Retinal pigment epithelial cell (primary cell): ENCODE measurements at places on chromosomes 12 and 14.
A peak's percentile ranks its signal among the peaks of the same experiment; 100 is the strongest.

DNA sequence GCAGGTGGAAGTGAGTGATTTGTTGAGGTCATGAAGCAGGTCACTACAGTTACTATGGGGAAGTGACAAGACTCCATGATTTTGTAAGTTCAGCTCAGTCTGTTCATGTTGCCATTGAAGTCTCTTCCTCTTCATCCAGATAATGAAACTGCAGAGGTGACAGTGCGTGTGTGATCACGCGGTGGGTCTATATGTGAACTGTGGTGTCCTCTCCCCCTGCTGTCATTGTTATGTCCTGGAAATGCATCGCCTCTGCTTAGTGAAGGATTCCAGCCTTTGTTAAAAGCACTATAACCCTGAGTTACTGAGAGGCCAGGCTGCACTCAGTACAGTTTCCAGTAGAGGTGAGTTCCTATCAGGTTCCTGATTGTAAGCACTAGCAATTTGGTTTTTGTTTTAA lies 216.2 kb upstream of the RMST start:
- no peak for DNase-seq

GRCh38 chr12:57611108-57611826 lies at the start of gene ARHGEF25:
ARHGEF25 (plus strand) TSS chr12:57611435; CDS start chr12:57611895, 460 bp downstream.
- no peak for DNase-seq

- DNase-seq, result no peak
Observed at GRCh38 chr12:12008232-12008850, 62.4 kb upstream of the BCL2L14 start.

GRCh38 chr12:94536040-94536965 lies 76.6 kb upstream of the CEP83 start:
- no peak for DNase-seq

GRCh38 chr14:23787436-23787835 lies 151.3 kb downstream of the DHRS2 start:
- no peak for DNase-seq

DNA sequence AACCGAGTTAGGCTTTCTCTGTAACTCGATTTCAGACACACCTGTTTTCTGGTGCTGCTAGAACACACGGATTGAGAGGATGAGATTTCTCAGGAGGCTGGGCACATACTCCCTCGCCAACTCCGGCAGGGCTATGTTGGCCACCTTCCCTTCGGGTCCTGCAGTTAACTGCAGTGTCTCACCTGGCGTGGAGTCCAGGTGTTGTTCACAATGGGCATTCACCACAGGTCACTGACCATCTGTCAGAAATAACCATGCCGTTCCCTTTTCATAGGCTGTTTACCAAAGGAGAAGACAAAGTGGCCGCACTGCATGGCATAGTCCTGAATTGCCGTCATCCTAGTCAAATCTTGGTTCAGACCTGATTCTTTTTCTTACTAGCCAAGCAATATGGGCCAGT lies 5.5 kb upstream of the KCNH3 start:
- DNase-seq, result no peak

GRCh38 chr12:65656891-65657351 lies 167.4 kb upstream of the HMGA2 start:
- peak; percentile 58 for DNase-seq

- no peak for DNase-seq
Observed at GRCh38 chr14:65320661-65321308, 91.7 kb upstream of the FUT8 start.

GRCh38 chr12:67794161-67794560 lies 145.6 kb downstream of the DYRK2 start:
- DNase-seq, result no peak

- DNase-seq, result no peak
Observed at GRCh38 chr14:31578792-31579501, 17.7 kb downstream of the NUBPL start.

- no peak for DNase-seq
Observed at GRCh38 chr12:75526655-75527511, 15.5 kb upstream of the KRR1 start.

DNA sequence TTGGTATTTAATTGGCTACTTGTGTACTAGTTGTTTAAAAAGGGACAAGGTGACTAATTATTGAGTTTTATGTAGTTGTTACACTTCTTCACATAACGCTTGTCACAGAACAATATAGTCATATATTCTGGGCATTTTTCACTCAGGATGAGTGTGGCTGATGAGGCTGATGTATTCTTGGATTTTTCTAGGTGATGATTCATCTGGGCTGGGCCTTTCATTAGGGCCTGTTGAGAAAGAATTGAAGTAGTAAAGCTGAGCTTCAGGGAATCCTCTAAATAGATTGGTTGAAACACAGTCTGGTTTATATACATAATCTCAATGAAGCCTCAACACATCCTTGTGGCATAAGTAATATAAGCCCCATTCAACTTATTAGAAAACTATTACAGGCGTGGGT lies 445.7 kb downstream of the DAD1 start:
- no peak for DNase-seq

DNA sequence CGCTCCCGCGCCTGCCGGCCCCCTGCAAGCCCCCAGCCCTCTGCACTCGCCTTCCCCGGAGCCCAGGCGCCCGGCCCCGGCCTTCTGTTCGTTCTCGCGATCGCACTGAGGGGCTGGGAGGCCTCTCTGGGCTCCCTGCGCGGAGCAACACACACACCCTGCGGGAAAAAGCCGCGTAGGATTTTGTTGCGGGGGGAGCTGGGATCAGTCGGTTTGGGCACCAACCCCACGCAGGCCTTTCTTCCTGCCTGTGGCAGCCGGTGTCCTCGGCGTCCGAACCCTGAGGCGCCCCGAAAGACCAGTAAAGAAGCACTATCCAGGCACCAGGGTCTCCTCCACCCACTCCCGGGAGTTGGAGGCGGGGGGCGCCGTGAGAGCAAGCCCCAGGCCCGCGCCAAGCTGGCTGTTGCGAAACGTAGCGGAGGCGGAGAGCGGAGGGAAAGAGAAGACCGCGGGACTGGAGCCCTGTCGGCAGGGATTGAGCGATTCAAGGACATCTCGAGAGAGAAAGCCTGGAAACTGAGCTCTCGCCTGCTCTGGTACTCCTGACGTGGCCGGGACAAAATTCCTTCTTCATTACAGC lies 1.9 kb upstream of the HOXC5 start:
- no peak for DNase-seq

DNA sequence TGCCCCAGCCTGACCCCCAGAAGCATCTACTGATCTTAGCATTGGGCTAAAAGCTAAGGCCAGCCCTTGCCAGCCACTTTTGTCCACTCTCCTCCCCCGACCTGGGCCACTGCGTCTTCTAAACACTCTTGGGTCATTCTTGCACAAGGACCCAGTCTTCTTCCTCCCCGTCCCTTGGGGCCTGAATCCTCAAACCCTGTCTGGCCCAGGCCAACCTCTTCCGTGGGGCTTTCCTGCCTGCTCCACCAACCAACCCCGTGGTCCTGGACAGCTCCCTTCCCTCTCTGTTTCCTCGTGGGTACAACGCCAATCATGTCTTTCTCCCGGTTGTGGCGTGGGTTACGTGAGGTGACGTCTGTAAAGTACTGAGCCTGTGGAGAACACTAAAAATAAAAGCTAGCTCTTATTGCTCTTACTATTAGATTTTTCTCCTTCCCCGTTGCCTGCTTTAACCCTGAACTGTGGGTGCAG lies 21.5 kb downstream of the FAM222A start:
- DNase-seq, result no peak

DNA sequence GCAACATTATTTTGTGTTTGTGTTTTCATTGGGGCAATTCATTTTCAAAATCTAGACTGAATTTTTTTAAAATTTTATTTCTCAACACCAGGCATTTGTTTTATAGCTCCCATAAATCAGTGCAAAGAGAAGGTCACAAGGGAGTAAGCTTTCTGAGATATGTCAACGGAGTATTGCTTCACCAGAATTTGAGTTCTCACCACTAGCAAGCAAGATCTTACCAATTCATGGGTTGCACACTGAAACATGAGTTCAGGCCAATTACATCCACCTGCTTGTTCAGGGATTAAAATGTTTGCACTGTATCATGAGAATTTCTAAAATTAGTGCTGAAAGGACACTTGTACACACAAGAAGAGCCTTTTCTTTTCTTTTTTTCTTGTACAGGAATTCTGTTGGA lies 121.9 kb downstream of the CAND1 start:
- peak; percentile 11 for DNase-seq

GRCh38 chr12:90062799-90063198 lies 354.2 kb upstream of the ATP2B1 start:
- no peak for DNase-seq

GRCh38 chr12:49327887-49328286 lies 4.8 kb downstream of the TROAP start:
- no peak for DNase-seq

- DNase-seq, result no peak
Observed at GRCh38 chr12:11787933-11788849, 138.7 kb downstream of the ETV6 start.
